ENCODE measurements at places on chromosomes 7 and 10.

DNA sequence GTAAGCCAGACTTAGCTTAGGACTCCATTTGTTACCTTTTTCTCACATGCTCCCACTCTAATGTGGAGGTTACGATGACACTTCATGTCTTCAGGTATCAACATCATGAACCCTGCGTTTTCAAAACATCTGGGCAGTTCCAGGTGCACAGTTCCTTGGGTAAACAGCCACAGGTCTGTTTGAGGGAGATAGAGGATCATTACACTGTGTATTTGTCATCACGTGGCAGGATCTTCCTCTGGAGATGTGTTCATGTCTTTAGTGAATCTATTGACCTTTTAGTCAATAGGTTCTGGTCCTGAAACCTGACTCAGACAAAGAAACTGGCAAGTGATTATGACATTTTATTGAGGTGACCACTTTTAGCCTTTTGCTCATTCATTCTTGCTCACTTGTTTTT lies 145.5 kb downstream of the ANKRD7 start:
- no peak for DNase-seq

DNA sequence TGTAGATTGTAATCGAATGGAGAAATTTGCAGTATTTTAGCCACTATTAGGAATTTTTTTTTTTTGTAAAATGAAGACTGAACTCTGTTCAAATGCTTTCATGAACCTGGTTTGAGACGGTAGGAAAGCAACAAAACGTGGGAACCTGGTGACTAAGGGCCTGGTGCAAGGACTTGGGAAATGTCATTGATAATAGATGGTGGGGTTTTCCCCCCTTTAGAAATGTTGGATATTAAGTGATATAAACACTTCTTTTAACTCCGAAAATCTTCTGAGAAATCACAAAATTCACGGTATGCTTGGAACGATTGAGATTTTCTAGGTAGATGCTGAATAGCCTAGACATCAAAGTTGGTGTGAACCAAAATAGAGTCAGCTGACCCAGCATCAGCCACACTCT lies 6.4 kb downstream of the IFIT2 start:
- no peak for DNase-seq

- no peak for DNase-seq
These were observed 19.7 kb downstream of the AHR start for GRCh38 chr7:17318146-17318545.

DNA sequence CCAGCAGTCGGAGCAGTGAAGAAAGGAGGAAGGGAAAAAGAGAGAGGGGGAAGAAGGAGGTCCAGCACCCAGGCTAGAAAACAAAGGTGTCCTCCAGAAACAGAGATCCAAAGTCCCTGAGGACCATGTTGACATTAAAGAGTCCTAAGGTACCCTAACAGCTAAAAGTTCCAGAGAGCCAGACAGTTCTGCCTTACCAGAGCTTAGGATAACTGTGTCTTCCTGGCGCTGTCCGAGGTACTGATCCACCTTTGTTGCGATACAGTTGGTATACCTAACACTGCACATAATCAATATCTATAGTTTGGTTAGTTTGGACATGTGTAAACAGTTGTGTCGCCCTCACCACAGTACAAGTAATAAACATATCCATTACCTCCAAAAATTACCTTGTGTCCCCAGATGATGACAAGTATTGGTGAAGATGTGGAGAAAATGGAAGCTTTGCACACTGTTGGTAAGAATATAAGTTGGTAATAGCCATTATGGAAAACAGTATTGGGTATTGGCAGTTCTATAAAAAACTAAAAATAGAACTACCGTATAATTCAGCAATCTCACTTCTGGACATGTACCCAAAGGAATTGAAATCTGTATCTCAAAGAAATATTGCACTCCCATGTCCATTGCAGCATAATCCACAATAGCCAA lies 59.8 kb downstream of the GRID1 start:
- DNase-seq: peak; percentile 63

DNA sequence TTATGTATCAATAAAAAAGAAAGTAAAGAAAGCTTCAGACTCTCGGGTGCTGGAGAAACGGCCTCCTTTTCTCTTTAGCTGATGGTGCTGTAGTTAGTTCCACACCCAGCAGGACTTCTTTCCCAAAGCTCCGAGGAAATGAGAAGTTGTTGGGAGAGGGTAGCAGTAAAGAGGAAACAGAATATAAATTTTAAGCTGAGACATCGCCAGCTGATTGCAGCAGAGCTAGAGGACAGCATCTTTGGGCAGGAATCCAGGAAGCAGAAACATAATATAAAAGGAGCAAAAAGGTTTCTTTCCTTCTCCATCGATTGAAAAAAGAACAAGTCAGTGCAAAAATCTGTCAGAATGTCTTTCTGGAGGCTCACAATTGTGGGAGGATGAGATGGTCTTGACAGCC lies 616.9 kb upstream of the FOXK1 start:
- DNase-seq: no peak

GRCh38 chr7:114924038-114924712 lies 2.3 kb downstream of the MDFIC start:
- no peak for DNase-seq

- no peak for DNase-seq
These were observed 15.3 kb downstream of the PLXNA4 start for GRCh38 chr7:132560825-132561529.

DNA sequence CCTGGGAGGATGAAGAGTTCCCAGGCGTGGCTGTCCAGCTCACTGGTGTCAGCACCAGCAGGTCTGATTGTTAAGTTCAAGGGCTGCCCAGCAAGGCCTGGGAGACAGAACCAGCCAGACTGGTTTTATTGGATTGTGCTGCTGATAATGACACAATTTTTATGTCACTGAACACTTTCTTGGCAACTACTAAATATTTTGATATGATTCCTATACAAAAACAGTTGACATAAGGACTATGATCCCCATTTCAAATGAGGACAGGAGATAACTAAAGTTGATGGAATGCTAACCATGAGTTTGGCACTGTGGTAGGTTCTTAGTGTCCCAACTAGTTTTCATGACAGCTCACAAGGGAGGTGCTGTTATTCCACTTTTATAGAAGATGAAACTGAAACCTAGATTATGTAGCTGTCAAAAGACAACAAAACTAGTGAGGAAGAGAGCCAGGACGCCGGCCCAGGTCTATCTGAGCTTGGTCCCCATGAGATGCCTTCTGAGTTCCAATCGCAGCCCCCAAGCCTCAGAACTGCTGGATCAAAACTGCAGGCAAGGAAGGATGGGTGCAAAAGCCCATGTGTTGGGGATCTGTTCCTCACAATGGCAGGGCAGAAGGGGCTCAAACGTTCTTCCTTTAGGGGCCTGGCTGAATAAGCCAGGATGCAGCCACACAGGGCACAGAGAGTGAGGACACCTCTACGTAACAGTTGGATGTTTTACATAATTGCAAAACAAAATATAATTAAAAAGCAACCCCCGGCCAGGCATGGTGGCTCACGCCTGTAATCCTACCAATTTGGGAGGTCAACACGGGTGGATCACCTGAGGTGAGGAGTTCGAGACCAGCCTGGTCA lies 52.8 kb downstream of the COBL start:
- no peak for DNase-seq

GRCh38 chr10:27391325-27391724 lies 112.8 kb upstream of the RAB18 start:
- DNase-seq: no peak
